ENCODE measurements at places on chromosomes 6 and 20.

GRCh38 chr6:37819802-37820717 lies 533 bp downstream of the ZFAND3 start:
- DNase-seq = peak; percentile 29

DNA sequence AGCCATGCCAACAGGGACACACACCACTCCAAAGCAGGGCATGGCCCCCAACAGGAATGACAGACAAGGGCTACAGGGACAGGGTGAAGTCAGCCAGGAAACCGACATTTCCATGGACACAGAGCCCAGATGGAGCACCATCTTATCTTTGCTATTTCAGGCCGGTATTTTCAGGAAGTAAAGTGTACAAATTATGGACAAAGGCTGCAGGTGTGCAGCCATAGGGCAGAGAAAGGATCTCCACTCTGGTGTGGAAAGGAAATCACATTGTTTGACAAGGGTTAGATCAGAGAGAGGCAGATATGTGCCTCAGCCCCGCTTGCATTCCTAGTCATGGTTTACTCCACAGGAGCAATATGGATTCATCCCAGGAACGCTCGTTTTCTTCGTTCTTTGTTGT lies 81.7 kb upstream of the SLC22A23 start:
- no peak for DNase-seq

- DNase-seq = no peak
Measured at GRCh38 chr20:15854911-15855310, 718.3 kb downstream of the KIF16B start.

DNA sequence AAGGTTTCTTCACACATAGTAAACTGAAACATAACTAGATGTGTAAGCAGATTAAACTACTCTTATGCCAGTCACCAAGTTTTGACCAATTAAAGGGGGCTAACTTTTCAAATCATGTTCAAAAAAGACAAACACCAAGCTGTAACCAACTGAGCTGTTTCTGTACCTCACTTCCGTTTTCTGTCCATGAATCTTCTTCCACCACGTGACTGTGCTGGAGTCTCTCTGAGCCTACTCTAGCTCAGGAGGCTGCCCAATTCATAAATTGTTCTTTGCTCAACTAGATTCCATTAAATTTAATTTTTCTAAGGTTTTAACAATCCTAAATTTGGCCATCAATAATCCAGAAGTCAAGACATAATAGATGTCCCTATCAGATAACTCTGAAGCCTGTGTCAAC lies 229.4 kb downstream of the FNDC1 start:
- DNase-seq = no peak

- no peak for DNase-seq
Measured at GRCh38 chr6:150486048-150486447, 113.6 kb upstream of the PLEKHG1 start.

- no peak for DNase-seq
Measured at GRCh38 chr6:56905378-56905777, 49.5 kb upstream of the BEND6 start.

- DNase-seq = no peak
Measured at GRCh38 chr20:47775841-47776240, 9.4 kb downstream of the SULF2 start.

DNA sequence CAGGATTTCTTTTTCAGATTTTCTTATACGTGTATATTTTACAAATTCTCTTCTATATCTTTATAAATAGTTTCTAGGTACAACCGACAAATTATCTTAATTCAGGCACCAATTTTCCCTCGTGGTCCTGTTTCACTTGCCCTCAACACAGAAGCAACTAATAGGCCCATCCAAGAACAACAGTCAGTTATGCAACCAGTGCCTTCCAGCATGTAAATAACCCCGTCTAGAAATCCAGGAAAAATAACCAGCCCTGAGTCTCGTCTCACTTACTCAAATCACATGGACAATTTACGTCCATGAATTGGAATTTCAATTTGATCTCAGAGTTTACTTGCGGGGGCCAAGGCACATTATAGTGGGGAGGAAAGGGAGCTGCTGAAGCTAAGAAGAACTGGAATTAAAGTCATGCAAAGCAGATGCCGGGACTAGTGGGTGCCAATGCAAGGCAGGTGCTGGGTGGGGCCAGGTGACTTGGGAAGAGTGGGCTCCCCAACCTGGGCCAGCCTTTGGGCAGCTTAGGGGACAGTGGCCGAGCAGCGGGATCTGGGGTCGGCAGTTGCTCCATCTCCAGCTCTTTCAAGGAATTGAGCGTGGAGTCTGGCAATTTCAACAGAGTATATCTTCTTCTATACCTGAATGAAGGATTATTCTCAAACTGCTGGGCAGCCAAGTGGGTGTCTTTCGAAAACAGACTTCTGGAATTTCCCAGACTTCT lies 121.7 kb downstream of the EDN3 start:
- DNase-seq = no peak

- DNase-seq = no peak
Measured at GRCh38 chr20:24868396-24868927, 80.6 kb upstream of the CST7 start.

- no peak for DNase-seq
Measured at GRCh38 chr6:103273048-103273447, 1586.7 kb downstream of the HACE1 start.

GRCh38 chr6:37759221-37760144 lies 60.0 kb upstream of the ZFAND3 start:
- no peak for DNase-seq

GRCh38 chr20:46229478-46230105 lies 78.7 kb downstream of the CDH22 start:
- no peak for DNase-seq

GRCh38 chr6:44309092-44309491 lies 4.1 kb downstream of the AARS2 start:
- no peak for DNase-seq

DNA sequence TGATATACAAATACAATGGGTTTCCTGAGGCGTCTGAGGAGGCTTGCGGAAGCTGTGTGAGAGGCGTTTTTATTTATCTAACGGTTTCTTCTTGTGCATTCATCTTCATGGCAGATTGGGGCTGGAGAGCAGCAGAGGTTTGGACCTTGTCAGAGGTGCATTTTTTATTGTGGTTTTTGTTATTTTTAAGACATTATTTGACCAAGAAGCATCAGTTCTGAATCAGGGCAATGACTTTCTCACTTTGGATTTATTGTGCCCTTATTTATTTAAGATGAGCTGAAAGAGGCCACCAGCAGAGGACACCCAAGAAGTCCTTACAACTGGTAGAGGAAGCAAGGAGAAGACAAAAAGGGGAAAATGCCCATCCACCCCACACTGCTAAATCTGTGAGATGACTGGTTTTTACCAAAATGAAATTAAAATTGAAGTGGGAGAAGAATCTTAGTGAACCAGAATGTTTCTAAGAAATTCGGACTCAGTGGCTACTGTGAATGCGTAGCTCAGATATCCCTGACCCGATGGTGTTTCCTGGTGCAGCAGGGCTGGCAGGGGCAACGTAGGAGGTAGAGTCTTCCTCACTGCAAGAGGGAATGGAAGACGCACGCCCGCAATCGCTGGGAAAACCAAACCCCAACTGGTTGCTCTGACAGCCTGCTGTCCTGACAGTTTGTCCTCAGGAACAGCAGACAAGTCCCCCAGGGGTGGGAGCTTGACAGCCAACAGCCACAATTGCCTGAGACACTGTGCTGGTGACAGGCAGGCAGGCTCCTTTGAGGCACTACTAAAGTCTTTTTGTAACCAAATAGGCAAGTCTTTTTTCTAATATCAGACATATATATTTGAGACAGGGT lies 14.2 kb downstream of the PRR18 start:
- no peak for DNase-seq

GRCh38 chr6:163460307-163460782 lies 45.8 kb downstream of the QKI start:
- DNase-seq = no peak

DNA sequence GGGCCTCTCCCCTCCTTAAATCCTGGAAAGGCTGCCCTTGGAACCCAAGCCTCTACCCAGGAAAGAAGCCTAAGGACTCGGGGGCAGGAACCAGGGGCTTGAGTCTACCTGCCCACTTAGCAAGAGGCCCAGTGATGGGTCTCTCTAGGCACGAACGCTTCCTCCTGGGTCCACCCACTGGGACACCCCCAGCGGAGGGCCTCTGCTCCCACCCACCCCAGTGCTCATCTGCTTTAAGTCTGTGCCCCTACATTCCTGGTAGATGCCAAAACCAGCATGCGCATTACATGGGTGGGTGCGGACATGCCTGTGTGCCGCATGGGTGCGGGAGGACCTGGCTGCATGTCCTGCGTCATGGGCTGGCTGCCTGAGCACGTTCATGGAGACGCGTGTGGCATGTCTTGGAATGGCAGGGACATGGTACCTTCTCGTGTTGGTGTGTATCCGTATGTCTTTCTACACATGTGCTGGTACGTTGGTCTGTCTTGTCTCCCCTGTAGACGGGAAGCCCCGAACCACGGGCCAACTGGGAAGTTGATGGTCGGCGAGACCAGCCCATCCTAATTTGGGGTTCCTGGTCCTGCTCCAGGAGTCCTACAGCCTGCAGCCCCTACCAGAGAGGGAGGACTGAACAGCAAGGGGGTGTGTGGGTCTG lies 29.3 kb downstream of the SNPH start:
- no peak for DNase-seq

GRCh38 chr6:42627044-42627443 lies 63.2 kb downstream of the UBR2 start:
- no peak for DNase-seq

DNA sequence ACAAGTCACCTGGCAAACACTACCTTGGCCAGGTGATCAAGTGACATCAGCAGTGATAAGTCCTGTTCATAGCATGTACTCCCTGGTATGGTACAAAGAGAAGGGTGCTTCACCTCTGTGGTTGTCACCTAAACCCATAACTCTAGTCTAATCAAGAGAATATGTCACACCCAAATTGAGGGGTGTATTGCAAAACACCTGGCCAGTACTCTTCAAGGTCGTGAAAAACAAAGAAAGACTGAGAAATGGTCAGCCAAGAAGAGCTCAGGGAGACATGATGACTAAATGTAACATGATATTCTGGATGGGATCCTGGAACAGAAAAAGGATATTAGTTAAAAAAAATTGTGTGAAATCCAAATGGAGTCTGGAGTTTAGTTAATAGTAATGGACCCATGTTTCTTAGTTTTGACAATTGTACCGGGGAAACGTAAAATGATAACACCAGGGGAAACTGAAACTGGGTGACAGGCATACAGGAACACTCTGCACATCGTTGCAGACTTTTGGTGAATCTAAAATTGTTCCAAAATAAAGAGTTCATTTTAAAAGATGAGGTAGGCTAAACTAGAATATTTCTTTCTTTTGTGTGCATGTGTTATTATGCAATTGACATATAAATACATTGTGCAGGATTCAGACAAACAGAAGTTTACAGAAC lies 262.0 kb downstream of the CDC5L start:
- no peak for DNase-seq

DNA sequence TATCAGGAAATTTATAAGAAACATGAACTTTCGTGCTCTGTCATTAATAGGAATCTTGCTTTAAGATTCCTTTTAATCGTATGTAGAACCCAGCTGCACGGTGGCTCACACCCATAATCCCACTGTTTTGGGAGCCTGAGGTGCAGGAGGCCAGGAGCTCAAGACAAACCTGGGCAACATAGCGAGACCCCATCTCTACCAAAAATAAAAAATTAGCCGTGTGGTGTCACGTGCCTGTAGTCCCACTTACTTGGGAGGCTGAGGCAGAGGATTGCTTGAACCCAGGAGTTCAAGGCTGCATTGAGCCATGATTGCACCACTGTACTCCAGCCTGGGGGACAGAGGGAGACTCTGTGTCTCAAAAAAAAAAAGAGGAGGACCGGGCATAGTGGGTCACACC lies 7.4 kb downstream of the PTPRA start:
- DNase-seq = no peak

DNA sequence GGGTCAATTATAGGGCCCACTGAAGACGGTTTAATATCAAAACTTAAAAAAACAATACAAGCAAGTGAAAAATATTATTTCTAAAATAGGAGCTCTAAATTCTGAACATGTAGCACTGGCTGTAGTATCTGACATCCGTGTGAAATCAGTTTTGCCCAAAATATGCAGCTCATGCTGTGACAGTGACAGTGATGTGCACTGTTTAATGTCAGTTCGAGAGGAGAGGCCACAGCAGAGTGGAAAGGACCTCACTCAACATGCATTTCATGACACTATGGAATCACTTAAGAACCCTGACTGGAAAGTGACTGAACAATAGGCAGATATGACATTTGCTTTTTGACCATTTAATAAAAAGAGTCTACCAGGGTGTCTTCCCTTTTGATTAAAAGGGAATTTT lies 397.0 kb downstream of the FRK start:
- DNase-seq = no peak

DNA sequence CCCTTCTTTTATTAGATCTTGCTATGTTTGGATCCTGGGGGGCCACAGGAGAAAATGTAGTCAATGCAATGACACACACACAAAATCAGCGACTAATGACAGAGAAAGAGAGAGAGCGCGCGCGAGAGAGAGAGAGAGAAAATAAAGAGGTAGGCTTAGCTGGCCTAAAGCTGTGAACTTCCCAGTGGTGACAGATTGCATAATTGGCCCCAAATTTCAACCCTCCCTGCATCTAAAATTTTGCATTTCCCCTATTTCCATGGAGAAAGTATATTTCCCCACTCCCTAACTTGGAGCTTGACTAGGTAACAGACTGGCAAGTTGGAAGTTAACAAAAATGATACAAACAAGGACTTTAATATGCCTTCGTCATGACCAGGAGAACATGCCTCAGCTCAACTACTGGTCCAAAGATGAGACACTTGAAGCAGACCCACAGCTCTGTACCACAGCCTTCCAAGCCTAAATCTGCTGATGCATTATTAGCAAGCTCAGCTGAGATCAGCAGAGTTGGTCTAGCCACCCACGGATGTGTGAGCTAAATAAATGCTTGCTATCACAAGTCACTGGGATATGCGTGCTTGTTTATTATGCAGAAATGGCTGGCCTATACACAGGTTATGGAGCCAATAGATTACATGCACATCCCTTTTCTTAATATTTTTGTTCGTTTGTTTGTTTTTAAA lies 118.1 kb upstream of the PRDM1 start:
- DNase-seq = no peak

- DNase-seq = no peak
Measured at GRCh38 chr20:1879934-1880333, 15.3 kb upstream of the SIRPA start.

DNA sequence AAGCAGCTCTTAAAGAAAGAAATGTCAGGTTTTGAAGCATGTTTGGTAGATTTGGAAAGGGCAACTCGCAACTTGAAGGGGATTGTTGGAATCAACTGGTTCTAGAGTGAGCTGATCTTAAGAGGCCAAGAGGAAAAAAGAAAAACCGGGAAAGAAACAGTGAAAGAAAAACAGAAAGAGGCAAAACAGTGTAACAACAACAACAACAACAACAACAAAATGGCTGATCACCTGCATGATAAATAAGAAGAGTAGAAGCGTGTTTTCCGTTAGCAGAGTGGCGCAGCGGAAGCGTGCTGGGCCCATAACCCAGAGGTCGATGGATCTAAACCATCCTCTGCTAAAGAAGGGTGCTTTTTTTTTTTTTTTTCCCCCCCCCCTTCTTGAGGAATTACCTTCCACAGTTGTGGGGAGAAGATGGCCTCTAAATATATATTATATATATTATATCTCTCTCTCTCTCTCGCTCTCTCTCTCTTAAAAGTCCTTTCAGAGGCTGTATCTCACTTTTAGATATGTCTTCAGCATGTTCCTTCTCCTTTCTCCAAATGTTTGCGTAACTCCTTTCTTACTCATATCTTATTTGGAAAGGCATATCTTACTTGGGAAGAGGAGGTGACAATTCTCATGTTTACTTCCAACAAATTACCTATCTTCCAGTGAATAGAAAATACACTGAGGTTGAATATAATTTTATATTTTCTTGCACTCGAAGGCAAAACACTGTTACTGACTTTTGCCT lies 134.4 kb downstream of the OR2B2 start:
- no peak for DNase-seq

GRCh38 chr6:27188885-27189418 lies 58.5 kb upstream of the PRSS16 start:
- peak; percentile 64 for DNase-seq

Data from fibroblast of skin of left quadriceps (primary cell).